ENCODE measurements at places on chromosomes 7 and 10. TPM values are rescaled to one million over a fixed set of nuclear protein-coding genes. Genes with fewer than 3 reads are reported as not detected.

AKR1B15 gene
- polyA plus RNA-seq: not detected

CYP17A1 gene
- polyA plus RNA-seq: not detected

NUTM2D gene
- polyA plus RNA-seq: 0.06 TPM

MET gene
- 25.3 TPM for polyA plus RNA-seq

KLF14 gene
- 0.25 TPM for polyA plus RNA-seq

CYP3A4 gene
- not detected for polyA plus RNA-seq

NYAP1 gene
- not detected for polyA plus RNA-seq

COL26A1 gene
- not detected for polyA plus RNA-seq

MSS51 gene
- polyA plus RNA-seq: 0.28 TPM

INMT gene
- 0.09 TPM for polyA plus RNA-seq

All from GM23248 (cell line).